Activated naive CD8-positive, alpha-beta T cell treated with anti-CD3 and anti-CD28 coated beads for 36 hours (primary cell): ENCODE measurements at places on chromosomes 5 and 9.

DNA sequence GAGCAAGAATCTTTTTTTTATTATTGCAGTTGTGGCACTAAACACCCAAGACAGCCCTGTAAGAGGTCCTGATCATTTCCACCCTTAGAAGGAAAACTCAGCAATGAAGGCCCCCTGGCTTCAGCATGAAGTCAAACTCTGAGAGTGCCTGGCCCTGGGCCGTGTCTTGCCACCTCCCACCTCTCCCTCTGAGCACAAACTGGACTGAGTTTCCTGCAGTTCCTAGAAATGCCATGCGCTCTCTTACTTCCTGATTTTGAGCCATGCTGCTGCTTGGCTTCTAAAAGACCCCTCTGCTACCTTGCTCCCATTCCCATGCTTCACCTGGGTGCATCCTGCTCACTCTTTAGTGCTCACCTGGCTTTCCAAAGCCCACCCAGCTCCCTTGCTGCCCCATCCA, 140.4 kb upstream of the KLF9 start:
- no peaks in the 10 kb centered on the region for H3K27me3 ChIP-seq
- peaks cover 16% of the 10 kb centered on the region for H3K4me1 ChIP-seq

DNA sequence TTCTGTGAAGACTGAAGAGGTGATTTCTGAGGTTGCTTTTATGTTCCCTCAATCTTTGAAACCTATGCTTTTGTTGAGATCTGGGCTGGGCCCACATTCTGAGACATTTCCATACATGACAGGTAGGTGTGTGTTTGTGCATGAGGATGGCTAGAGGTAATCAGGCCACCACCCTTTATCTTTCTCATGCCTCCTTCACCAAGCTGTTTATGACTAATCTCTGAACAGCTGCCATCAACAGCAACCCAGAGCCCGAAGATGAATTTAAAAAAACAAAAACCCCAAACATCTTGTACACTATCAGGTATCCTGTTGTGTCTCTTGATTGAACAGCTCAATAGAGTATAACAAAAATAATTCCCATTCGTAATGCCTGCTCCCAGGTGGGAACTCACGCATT, 12.6 kb upstream of the C5orf46 start:
- H3K4me3 ChIP-seq = no peak overlapping the region
- peaks cover 16% of the 10 kb centered on the region for H3K27me3 ChIP-seq
- DNase-seq = no peak
- H3K36me3 ChIP-seq = no peaks in the 10 kb centered on the region
- no peaks in the 10 kb centered on the region for H3K4me1 ChIP-seq

GRCh38 chr9:97985058-97985861, 2.1 kb downstream of the ANP32B start:
- peaks cover 64% of the 10 kb centered on the region for H3K4me1 ChIP-seq
- H3K4me3 ChIP-seq = peak overlapping the region; percentile 85
- peaks cover 33% of the 10 kb centered on the region for H3K36me3 ChIP-seq
- no peaks in the 10 kb centered on the region for H3K27me3 ChIP-seq
- peak overlapping the region; percentile 98 for H3K27ac ChIP-seq

DNA sequence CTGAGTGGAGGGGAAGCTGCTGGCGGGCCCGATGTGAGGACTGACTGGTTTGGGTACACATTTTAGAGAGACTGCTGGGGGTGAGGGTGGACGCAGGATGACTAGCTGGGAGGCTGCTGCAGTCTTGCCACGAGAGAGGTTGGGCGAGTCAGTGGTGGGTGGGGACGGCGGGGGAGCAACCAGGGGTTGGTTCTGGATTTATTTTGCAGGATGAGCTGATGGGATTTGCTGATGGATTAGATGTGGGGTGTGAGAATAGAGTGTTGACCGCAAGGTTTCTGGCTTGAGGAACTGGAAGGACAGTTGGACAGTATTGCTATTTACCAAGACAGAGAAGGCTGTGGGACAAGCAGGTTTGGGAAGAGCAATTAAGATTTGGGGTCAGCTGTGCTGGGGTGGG, 5.8 kb upstream of the NDST1 start:
- H3K36me3 ChIP-seq = no peaks in the 10 kb centered on the region
- H3K4me1 ChIP-seq = no peaks in the 10 kb centered on the region
- no peaks in the 10 kb centered on the region for H3K27me3 ChIP-seq
- no peak overlapping the region for H3K27ac ChIP-seq
- no peak for DNase-seq
- H3K4me3 ChIP-seq = no peak overlapping the region
